ENCODE measurements at places on chromosomes 3 and 15.

- no peak for DNase-seq
Measured at GRCh38 chr15:69518806-69519205, 66.2 kb downstream of the RPLP1 start.

- no peak for DNase-seq
Measured at GRCh38 chr3:196765454-196765853, 25.8 kb downstream of the PAK2 start.

DNA sequence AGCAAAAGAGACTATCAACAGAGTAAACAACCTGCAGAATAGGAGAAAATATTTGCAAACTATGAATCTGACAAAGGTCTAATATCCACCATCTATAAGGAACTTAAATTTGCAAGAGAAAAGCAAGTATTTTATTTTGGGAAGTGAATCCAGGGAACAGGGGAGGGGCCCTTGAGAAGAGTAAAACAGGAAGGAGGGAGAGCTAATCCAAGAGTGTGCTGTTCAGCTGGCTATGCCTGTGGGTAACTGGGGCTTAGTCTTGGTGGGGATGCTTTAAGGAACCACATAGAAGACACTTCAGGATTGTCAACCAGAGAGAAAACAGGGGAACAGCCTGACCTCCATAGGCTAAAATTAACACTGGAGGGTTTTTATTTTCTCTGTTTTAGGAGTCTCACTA is 3.9 kb upstream of the HHLA2 start:
- DNase-seq: no peak

GRCh38 chr3:45816544-45816943 is 20.2 kb upstream of the SLC6A20 start:
- no peak for DNase-seq

GRCh38 chr15:29849218-29849617 is 26.9 kb upstream of the TJP1 start:
- no peak for DNase-seq

DNA sequence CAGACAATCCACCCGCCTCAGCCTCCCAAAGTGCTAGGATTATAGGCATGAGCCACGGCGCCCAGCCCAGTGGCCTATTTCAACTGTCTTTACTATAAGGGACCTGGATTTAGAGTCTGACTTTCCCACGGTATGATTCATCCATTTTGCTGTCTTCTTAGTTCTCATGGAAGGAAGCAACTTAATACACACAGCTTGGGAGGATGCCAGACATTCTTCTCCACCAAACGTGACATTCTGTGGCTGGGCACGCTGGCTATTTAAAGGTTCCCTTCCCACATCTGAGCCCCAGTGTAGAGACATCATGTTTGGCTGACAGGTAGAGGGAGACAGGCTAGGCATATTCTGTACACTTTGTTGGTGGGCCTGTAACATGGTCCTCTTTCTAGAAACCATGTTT is 26.2 kb downstream of the FAM43A start:
- DNase-seq: no peak

DNA sequence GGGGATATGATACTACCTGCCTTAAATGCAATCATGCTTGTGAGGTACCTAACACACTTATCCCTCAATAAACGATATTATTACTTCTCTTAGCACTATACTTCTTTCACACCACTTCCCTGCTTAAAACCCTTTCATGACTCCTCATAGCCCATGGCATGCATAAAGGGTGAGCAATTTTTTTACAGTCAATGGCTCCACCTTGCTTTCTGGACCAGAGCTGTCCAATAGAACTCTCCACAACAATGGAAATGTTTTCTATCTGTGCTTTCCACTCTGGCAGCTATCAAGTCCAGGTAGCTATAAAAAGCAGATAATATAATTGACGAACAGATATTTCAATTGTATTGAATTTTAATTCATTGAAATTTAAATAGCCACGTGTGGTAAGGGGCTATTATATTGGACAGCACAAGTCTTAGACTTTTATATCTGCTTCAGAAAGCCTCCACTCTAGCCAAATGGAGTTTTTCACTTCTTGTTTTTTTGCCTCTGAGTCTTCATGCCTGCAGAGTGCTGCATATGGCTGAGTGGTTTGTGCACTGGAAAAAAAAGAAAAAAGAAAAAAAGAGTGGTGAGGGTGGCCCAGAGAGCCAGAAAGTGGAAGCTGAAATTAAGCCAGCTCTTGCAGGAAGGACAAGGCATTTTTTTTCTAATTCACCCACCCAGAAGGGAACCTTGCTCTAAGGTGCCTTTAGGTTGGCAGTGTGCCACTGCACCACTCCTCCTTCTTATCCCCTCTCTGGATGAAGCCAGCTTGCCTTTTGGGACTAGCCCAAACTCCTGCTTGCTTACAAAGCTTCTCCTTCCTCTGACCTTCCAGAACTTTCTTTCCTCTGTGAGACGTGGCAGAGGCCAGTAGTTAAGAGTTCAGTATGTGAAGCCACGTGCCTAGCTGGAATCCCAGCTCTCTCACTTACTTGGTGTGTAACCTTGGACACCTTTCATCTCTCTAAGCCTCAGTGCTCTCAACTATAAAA is 239.0 kb upstream of the LRTM1 start:
- DNase-seq: no peak

GRCh38 chr3:15198686-15199085 is 7.4 kb upstream of the CAPN7 start:
- DNase-seq: no peak

DNA sequence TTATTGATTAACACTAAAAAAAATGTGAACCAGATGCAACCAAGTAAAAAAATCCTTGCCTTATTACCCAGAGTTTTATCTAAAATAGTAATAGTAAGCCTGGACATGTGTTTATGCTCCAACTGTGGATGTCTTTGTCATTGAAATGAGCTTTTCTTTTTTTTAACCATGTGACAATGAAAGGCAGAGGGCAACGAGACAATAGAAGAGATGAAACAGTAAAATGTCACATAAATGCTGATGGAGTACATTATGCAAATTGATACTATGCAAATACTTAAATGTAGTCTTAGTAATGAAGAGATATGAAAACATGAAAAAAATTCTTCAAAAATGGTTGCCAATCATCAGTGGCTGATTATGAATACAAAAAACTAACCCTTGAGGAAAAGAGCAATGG is 20.5 kb upstream of the CHMP2B start:
- DNase-seq: no peak

GRCh38 chr3:36282766-36283165 is 97.5 kb upstream of the STAC start:
- DNase-seq: no peak

DNA sequence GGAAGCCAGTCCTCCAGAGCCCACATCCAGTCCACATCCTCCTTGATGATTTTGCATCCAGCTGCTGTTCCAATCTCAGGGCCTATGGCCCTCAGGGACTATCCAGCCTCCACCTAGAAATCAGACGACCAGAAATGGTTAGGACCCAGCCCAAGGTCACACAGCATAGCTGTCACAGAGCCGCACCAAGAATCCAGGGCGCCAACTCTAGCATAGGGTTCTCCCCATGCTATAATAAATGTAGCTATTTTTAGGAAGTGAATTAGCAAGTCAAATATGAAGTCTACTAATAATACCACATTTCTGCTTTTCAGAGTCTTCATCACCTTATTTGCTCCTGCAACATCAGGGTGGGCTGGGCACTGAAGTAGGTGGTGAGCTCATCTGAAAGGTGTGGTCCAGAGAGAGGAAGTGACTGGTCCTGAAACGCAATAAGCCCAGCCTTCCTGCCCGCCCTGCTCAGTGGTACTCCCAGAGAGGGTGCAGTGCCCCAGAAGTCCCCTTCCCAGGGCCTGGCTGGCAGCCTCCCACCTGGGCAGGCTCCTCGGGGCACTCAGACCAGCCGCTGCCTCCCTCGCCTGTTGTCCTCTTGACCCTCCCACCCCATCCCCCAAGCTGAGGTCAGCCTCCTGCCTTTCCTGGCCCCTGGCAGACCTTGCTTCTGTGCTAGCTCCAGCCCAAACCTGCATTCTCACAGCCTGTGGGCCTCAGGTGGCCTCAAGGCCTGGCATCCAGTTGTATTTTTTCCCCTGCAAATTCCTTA is 17.6 kb upstream of the CYP11A1 start:
- DNase-seq: peak; percentile 76

DNA sequence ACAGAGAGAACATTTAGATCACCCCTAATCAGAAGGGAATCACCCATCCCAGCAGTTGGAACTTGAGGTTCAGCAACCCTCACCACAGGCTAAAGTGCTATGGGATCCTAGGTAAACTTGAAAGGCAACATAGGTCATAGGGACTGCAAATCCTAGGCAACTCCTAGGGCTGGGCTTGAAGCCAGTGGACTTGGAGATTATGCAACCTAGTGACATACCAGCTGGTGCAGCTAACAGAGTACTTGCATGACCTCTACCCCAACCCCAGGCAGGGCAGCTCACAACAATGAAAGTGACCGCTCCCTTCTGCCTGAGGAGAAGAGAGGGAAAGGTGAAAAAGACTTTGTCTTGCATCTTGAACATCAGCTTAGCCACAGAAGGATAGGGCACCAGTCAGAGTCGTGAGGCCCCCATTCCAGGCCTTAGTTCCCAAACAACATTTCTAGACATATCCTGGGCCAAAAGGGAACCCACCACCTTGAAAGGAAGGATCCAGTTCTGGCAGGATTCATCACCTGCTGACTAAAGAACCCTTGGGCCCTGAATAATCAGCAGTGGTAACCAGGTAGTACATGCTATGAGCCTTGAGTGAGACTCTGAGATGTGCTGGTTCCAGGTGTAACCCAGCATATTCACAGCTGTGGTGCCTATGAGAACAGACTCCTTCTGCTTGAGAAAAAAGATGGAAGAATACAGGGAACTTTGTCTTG is 37.6 kb upstream of the FBN1 start:
- no peak for DNase-seq

- DNase-seq: no peak
Measured at GRCh38 chr3:90087703-90088102, 980.3 kb downstream of the EPHA3 start.

GRCh38 chr3:194779729-194780224 is 94.1 kb downstream of the FAM43A start:
- DNase-seq: no peak

DNA sequence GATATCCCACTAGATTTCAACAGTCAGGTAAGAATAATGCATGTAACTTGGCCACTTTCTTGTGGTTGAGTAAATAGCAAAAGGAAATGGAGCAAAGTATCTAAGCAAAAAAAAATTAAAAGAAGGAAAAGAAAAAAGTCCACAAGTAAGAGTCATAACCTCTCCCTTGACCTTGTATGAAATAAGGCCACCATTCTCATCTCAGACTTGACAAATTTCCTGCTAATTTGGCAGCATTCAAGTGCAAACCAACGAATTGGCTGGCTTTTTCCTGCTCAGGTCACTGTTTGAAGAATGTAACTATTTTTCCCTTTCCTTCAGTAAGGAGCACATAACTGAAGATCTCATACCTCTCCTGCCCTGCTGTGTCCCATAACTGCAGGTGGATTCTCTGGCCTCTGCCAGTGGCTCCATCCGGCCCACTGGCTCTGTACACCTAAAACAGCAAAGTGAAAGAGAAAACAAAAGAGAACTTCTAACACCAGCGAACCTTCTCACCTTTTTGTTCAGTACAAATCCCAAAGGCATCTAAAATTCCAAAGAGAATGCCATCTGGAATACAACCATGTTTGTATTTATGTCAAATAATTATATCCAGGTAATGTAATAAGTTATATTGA is 33.4 kb upstream of the RSL24D1 start:
- no peak for DNase-seq

DNA sequence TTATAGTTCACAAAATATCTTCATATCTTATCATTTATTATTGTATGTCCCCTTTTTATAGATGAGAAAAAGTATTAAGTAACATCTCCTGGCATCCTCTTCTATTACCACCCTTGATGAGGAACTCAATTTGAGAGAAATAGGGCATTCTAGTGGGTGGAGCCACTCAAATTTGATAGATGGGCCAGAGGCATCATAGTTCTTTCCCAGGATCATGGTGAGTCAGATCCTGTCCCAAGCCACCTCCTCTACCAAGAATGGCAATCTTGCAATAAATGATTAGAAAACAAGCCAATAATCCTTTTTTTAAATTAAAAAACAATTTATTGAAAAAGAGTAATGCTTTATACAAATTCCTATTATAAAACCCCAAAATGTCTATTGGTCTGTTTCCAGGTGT is 16.8 kb downstream of the CLDN1 start:
- DNase-seq: no peak

- DNase-seq: no peak
Measured at GRCh38 chr15:45386420-45386819, 8.1 kb upstream of the GATM start.

- DNase-seq: no peak
Measured at GRCh38 chr3:9879830-9880549, at the start of gene CIDEC. TSS of gene CIDEC (minus strand) at chr3:9880253. CDS start at chr3:9878486, 1,767 bp downstream.

GRCh38 chr3:155948476-155948875 is 78.0 kb downstream of the GMPS start:
- no peak for DNase-seq

DNA sequence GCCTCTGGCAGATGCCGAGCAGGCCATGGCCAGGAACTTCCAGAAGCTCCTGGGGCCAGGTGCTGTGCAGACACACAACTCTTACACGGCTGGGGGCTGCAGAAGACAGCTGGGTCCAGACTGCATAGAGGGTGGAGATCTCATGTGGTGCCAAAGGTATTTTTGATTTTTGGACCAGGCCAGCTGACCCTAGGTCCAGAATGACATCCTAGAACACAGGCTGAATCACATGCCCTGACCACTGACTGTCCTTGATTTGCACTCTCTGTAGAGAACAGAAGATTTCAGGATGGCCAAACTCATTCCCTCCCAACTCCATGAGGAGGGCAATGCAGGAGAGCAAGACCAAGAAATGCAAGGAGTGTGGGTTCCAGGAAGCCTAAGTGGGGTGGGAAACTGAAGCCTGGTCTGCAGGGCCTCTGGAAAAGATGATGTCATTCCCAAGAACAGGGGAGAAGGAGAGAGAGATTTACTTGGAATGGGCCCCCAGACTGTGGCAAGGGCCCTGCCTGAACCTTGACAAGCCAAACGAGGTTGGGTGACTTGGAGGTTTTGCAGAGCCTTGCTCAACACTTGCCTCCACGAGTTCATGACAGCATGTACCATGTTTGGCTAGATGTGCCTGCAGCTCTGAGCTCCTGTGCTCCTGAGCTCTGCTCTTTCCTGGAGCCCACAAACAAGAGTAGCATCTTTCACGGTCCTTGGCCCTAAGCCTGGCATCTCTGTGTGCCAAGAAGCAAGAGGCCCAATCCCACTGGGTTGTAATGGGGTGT is 38.5 kb upstream of the CTSH start:
- DNase-seq: no peak

DNA sequence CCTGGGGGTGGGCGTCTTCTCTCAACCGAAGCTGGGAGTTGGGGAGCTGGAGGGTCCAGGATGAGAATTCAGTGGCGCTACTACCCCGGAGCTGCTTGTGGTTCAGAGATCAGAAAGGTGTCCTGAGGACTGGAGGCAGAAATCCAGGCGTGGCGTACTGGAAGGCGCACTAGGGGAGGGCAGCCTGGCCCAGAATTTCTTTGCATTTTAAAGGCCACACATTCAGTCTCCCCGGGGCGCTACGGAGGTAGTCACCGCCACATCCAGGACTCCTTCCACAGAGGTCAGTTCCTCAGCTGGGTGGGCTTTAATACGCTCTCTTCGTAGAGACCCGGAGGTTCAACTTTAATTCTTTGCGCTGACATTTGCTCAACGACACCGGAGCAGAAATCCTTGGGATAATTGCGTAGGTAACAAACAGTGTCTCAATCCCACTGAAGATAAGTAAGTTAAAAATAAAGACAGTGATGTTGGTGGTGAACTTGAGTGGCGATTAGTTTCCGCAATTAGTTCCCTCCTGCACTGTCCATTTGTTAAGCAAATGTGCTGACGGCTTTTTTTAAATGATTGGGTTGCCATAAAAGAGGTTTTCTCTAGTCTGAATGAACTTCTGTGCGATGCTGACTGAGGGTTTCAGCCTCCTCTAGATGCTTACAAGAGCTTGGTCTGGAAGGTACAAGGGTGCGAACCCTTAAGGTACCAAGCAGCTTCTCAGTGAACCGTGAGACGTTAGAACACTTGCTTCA is 535 bp downstream of the MCTP2 start:
- DNase-seq: peak; percentile 26

Data from activated CD4-positive, alpha-beta T cell treated with anti-CD3 and anti-CD28 coated beads, Interleukin-2, Interleukin-6, amounts not matched to agents 100 ng/mL and 50 ng/mL, durations not matched to agents 16 hours and 8 hours (primary cell).